ENCODE measurements at places on chromosomes 4 and X.

- no peak for DNase-seq
Observed at GRCh38 chrX:18424482-18425198, 768 bp upstream of the CDKL5 start.

- DNase-seq: no peak
Observed at GRCh38 chrX:19683358-19683757, 168.1 kb upstream of the MAP3K15 start.

- DNase-seq: no peak
Observed at GRCh38 chrX:97616883-97617530, 733.3 kb downstream of the RPA4 start.

DNA sequence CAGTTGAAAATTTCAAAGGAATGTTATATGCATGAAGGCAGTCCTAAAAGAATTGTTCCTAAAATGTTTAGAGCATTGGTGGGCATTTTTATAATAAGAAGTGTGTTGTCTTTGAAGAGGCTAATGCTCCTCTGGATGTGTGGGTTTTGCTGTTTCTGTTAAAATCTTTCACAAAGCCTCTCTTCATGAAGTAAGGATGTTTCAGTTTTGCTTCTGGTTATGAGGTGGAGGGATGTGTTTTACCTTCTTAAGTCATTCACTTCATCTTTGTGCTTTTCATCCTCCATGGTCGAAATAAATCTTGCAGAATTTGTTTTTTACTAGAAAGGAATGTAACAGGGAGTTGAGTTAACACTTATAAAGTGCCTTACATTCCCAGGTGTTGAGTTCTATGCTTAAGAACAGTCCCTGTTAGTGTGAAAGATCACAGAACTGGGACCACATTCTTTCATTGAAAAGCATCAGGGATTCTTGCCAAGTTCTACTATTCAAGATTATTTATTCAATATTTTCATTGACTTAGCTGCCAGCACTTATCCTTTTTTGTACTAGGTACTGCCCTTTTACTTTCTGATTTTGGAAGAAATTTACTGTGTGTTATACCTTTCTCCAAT is 21.1 kb downstream of the FHIP1A start:
- no peak for DNase-seq

- DNase-seq: no peak
Observed at GRCh38 chr4:174591243-174592021, 69.1 kb upstream of the HPGD start.

- DNase-seq: no peak
Observed at GRCh38 chrX:34437586-34437985, 219.5 kb downstream of the TMEM47 start.

DNA sequence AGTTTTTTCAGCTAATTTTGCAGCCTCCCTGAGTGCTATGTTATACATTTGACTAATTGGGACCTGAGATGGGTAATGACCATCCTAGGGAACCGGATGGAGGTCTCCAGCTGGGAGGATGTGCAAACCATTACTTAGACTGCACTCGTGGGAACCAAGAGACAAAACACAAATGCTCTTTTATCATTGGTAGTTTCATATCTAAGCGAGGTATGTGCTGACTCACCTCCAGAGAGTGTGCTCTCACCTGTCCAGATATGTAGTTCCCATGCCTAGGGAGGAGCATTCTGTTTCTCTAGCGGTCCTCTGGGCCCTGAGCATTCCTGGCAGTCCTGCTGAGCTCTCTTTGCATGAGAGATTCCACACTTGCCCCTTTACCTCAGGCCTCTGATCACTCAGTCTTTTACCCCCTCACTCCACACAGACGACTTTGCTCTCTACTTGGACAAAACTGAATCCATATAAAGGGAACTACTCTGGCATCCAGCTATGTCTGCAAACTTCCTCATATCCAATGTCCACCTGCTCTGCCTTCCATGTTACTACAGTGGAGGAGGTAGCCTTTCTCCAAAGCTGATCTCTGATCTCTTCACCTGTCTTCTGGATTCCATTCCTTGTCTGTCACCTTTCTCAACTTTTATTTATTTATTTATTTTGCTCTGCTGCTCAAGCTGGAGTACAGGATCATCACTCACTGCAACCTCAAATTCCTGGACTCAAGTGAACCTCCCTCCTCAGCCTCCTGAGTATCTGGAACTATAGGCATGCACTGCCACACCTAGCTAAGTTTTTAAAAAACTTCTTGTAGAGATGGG is 88.4 kb downstream of the LRP2BP start:
- no peak for DNase-seq

GRCh38 chrX:46727441-46727840 is 31.5 kb downstream of the SLC9A7 start:
- DNase-seq: no peak

DNA sequence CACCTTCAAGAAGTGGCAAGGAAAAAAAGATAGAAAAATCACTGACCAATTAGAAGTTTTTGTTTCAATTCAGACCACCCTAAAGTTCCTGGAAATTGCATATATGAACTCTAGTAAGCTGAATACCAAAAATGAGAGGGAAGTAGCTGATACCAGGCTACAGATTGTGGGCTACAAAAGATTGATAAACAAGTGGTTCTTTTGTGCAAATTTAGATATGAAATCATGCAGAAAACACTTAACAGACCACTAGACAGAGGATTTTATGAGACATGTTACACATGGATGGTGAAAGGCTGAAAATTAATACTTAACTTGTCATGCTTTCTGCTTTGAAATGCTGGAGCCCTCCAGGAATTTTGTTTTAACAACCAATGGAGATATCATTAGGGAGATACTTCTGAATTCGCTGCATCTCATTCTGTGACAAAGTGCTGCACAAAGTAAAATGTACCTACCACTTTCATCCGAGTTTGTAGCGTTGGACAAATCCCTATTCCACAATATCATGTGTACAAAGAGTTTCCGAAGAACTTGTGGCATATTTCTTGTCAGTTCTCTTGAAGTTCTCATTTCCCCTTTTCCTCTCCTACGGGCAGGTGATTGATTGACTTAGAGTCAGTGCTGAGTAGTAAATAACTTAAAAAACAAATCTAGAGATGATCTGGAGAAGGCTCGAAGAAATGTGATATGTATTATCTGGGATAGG is 235.0 kb downstream of the PALLD start:
- DNase-seq: no peak

GRCh38 chrX:26651755-26652154 is 435.8 kb downstream of the MAGEB5 start:
- DNase-seq: no peak

DNA sequence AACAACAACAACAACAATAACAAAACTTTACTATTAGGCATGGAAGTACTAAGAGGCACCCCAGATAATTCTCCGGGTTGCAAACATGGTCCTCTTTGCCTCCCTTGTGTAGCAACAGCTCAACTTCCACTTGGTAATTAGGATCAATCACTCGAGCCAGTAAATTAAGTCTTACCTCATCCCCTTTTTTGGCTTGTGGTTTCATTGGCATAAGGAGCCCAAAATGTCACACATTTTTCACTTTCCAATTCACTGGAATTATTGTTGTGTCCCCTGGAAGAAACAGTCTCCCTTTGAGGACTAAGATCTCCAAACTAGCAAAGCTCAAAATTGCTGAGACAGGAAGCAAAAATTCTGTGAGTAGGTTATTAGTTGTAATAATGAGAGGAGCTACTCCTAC is 49.2 kb upstream of the HSD17B10 start:
- no peak for DNase-seq

- no peak for DNase-seq
Observed at GRCh38 chr4:65515646-65516045, 154.6 kb downstream of the EPHA5 start.

DNA sequence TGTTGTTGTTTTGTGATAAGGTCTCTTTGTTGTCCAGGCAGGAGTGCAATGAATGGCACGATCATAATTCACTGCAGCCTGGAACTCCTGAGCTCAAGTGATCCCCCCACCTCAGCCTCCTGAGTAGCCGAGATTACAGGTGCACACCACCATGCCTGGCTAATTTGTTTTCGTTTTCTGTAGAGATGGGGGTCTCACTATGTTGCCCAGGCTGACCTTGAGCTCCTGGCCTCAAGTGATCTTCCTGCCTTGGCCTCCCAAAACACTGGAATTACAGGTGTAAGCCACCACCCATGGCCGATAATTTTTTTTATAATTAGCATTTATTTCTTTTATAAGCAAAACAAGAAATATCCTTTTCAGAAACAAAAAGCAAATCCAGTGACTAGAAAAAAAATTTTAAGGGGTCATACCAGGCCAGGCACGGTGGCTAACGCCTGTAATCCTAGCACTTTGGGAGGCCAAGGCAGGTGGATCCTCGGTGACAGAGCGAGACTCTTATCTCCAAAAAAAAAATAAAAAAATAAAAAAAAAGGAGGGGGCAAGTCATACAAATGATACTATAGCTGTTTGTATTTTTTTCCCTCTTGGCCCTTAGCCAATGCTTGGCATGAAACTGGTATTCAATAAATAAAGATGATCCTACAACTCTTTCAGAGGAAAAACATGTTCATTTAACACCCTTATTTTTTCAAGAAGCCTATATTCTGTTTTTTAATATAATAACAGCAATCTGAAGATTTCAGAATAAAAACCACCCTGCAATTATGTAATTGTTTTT is 3.4 kb downstream of the PLAC8 start:
- no peak for DNase-seq

- no peak for DNase-seq
Observed at GRCh38 chrX:103373581-103373980, 2.8 kb upstream of the BEX3 start.

DNA sequence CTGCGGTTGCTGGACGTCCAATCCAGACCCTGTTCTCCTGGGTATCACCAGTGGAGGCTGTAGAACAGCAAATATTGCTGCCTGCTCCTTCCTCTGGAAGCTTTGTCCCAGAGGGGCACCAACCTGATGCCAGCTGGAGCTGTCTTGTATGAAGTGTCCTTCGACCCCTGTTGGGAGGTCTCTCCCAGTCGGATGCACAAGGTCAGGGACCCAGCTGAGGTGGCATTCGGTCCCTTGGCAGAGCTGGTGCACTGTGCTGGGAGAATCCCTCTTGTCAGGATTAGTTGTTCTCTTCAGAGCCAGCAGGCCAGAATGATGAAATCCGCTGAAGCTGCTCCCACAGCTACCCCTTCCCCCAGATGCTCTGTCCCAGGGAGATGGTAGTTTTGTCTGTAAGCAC is 110.3 kb upstream of the ZXDB start:
- no peak for DNase-seq

- DNase-seq: peak; percentile 74
Observed at GRCh38 chrX:6226596-6227452, 1.8 kb downstream of the NLGN4X start.

DNA sequence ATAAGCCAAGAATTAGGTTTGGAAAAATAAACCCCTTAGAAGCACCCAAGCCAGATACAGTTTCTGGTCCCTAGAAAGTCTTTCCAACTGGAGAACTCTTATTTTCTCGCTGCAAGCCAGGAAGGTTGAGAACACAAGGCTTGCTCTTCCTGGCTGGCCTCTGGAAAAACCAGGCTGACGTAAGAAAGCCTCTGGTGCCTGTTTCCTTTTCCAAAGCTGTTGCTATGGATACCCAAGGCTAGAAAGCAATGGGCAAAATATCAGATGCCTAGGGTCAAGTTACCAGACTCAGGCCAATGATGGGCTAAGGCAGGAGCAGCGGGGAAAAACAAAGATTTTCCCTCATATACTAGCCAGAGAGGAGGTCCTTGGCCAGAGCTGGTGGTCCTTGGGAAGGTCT is 281.6 kb downstream of the KLHL13 start:
- no peak for DNase-seq

DNA sequence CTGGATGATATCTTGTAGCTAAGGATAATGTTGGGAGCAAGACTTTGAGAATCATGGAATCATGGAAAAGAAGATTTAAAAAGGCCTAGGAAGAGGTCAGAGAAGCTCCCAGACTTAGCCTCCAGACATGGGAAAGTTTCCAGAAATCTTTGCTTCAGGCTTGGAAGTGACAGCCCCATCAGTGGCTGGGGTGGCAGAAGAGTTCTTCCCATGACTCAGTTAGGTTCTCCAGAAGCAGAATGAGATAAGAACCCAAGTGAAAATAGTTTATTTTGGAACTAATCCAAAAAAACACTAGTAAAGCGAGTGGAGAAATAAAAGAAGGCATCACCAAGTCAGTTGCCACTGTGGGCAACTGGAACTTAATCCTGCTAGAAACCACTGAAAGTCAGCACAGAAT is 506.9 kb downstream of the MID1IP1 start:
- no peak for DNase-seq

- no peak for DNase-seq
Observed at GRCh38 chr4:174177536-174177935, 105.9 kb downstream of the FBXO8 start.

DNA sequence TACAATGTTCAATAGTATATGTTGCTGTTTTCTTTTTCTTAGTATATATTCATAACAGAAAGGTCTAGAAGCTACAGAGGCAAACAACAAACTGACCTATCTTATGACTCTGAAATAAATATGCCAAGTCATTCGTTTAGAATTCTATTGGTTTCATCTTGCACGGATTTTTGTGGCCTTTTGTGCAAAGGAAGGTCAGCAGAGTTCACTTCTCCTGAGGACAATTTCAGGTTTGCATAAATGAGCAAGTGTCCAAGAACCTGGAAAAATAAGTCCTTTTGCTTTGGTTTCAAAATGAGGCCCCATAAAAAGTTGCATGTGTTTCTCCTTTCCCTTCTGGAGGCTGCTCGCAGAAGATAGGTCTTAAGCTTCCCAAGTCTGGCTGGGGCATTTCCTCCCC is 156.9 kb downstream of the APBB2 start:
- DNase-seq: no peak
